ENCODE measurements at places on chromosomes 1 and 21.

DNA sequence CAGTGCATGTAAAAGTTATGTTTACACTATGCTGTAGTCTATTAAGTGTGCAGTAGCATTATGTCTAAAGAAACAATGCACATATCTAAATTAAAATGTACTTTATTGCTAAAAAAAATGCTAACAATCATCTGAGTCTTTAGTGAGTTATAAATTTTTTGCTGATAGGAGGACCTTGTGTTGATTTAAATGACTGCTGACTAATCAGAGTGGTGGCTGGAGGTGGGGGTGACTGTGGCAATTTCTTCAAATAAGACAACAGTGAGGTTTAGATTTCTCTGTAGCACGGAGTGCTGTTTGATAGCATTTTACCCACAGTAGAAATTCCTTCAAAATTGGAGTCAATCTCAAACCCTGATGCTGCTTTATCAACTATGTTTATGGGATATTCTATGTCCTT lies 37.0 kb downstream of the HS2ST1 start:
- no peak for DNase-seq

DNA sequence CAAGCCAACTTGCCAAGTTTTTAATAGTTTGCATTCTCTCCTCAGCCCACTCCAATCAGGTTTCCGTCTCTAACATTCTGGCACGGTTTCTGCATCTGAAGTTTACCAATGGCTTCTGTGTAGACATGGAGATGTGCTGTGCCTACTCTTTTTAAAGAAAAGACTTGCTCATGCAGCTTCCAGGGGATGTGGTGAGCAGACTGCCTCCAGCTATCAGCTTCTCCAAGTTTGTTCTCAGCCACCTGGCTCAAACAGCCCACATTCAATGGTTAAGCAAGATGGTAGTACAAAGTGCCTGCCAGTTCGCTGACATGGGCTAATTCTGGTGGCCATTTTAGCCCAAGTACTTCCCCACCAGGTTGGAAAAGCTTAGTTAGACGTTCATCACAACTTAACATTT lies 465.3 kb downstream of the NEGR1 start:
- DNase-seq: no peak

GRCh38 chr1:158149175-158149574 lies 31.5 kb upstream of the CD1D start:
- DNase-seq: no peak

GRCh38 chr1:15749399-15750291 lies 7.3 kb downstream of the TMEM82 start:
- no peak for DNase-seq

- no peak for DNase-seq
Measured at GRCh38 chr1:243416495-243416894, 160.7 kb downstream of the SDCCAG8 start.

DNA sequence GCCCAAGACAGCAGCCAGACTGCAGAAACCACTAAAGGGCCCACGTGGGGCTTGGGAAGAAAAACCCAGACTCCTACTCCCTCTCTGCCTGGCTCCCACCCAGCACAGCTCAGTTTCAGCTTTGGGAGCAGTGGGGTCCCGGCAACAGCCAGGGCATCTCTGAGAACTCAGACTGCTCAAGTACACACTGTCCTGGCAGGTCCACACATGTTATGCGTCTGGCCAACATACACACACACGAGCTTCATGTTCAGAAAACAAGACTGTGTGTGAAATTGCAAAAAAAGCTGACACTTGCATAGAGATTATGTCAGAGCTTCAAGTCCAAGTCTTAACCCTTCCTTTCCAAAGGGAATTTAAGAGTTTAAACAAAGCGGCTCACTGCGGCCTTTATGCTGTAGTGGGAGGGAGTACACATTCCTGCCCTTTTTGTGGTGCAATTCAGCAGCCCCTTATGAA lies 136.6 kb upstream of the CD34 start:
- DNase-seq: peak; percentile 56

DNA sequence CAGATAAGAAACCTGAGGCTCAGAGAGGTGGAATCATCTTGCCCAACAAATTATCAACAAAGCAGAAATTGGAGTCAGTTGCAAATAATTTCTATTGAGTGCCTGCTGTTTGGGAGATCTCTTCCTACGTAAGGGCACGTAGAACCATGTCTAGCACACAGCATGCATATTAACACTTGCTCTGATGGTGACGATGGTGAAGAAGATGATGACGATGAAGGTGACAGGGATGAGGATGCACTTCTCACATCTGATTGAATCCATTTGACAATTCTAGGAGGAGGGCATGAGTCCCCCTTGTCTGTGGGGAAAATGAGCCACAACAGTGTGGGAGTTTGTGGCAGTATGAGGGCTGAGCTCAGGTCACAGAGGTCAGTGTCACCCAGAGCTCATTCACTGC lies 183.6 kb downstream of the HIVEP3 start:
- DNase-seq: no peak

DNA sequence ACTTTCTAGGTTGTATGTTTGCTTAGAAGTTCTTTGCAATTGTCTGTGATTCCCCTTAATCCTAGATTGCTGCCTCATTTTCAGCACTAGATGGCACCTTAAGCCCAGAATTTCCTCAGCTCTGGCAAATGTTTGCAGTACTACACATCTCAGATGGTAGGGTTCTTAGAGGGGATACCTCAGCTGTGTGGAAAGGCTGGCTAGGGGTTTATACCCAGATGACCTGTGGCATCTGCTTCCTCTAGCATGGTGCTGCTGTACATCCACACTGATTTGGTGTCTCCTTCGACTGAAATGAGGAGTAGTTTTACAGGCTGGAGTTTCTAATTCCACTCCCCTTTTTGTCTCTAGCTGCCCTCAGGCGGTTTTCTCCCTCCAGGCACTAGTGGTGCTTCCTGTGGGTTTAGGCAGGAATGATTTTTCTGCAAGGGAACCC lies 23.5 kb downstream of the ASB17 start:
- peak; percentile 26 for DNase-seq

DNA sequence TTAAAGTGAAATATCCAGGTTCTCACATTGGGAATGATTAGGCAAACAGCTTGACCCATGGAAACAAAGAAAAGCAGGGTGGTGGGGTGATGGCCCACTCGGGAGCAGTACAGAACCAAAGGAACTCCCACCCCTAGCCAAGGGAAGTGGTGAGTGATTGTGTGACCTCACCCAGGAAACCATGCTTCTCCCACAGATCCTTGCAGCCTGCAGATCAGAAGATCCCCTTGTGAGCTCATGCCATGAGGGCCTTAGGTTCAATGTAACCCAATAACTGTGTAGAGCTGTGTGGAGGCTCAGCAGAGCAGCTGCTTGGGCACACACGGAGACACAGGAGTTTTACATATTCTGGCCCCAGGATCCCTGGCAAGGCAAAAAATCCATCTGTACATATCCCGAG lies 311.8 kb upstream of the DPYD start:
- no peak for DNase-seq

GRCh38 chr21:35424122-35424521 lies 375.0 kb upstream of the RUNX1 start:
- DNase-seq: no peak

DNA sequence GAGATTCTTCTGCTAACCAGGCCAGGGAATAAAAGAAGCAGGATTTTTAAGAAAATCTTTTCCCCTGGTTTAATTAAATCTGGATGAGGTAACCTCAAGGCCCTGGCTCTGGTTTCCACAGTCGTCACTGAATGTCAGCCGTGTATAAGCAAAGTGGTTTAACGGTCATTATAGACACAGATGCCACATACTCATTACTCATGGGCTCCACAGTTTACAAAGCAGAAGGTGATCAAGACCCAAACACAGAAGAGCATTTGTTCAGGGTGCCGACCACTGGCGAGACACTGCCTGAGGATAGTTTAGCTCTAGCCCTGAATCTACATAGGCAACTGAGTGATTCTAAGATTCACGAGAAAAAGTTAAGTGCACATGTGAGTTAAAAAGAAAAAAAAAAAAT lies 27.8 kb upstream of the RAP1GAP start:
- DNase-seq: no peak

- DNase-seq: no peak
Measured at GRCh38 chr1:246106342-246106763, 400.7 kb downstream of the SMYD3 start.

DNA sequence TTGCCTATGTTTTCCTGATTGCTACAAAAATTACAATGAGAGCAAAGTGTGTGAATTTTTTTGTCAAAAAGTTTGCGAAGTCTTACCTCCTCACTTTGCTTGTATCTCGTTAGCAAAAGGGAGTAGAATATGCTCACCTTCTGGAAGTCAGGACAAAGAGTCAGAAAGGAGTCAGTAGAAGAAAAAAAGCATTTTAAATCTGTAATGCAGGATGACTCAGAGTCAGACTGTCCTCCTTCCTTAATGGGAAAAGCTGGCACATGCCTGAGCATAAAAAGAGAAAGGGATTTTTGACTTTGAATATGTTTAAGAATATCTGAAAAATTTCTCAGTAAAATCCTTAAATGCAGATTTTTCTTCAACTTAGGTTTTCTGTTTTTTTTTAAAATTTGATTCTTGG lies 14.2 kb upstream of the VN1R5 start:
- DNase-seq: no peak

- no peak for DNase-seq
Measured at GRCh38 chr1:86861424-86861823, 52.5 kb downstream of the SELENOF start.

DNA sequence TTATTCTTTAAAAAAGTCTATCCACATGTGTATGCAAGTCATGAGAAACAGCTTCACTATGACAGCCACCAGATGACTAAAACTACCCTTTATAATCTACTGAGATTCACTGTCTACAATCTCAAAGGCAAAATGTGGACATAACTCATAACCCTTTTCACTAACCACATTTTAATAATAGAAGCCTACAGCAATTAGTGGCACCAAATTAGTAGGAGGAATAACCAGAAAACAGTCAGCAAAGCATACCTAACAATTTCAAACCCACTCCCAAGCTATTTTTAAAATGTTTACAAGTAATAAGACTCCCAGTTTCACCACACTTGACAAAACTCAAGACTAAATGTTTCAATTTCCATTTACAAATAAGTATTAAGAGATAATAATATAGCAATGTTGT lies 442.9 kb downstream of the PTPRC start:
- DNase-seq: no peak

GRCh38 chr1:34827341-34827941 lies 32.1 kb downstream of the SMIM12 start:
- DNase-seq: no peak

DNA sequence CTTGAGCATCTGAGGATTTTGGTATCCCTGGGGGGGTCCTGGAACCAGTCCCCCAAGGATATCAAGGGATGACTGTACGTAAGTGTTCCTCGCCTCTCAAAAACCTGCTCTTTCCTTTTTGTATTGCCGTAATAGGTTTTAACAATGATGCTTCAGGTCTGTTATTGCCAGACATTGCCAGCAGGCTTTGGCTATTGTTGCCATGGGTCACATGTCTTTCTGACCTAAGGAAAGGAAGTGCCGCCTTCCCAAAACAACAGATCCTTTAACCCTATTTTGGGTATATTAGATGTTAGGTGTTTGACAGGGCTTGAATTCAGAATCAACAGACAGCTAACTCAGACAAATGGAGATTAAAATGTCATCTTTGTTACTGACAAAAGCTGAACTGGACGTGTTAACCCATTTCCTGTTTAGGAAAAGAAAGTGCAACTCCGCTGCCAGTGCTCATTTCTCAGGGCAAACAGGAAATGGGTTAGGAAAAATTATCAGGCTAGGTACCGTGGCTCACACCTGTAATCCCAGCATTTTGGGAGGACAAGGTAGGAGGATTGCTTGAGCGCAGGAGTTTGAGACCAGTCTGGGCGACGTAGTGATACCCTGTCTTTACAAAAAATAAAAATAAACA lies 12.4 kb upstream of the PRPF38B start:
- no peak for DNase-seq

DNA sequence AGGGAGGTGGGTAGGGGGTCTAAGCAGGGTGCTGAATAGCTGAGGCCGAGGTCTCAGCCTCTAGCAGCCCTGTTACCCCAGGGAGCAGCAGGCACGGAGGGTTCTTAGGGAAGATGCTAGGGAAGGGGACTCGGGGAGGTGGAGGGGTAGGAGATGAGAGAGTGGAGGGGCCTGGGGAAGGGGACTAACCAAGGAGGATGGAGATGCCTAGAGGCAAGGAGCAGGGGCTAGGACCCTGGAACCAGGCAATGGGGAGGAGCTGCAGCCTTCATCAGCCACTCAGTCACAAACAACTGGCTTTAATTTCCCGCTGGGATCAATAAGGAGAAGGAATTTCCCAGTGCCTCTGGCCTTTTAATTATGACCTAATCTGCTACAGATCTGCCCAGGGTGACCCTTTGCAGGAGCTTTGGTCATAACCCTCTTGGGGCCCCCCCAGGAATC lies 2.9 kb upstream of the CRABP2 start:
- no peak for DNase-seq

- DNase-seq: no peak
Measured at GRCh38 chr1:61461406-61462384, 263.2 kb downstream of the TM2D1 start.

DNA sequence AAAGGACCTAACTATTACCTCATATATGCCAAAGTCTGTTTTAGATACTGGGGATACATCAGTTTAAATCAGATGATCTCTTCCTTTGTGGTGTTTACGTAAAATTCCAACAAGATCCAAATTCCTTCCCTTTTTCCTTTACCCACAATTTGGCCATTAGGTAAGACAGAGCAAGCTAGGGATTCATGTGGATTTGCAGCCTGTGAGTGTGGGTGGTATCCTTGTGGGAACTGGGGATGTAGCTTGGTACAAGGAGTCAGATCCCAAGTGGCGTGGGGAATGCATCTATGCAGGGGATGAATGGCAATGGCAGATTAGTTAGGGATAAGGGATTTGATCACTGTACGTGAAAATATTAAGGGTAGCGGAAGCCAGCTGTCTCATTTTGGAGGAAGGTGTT lies 9.8 kb upstream of the STRIP1 start:
- no peak for DNase-seq

DNA sequence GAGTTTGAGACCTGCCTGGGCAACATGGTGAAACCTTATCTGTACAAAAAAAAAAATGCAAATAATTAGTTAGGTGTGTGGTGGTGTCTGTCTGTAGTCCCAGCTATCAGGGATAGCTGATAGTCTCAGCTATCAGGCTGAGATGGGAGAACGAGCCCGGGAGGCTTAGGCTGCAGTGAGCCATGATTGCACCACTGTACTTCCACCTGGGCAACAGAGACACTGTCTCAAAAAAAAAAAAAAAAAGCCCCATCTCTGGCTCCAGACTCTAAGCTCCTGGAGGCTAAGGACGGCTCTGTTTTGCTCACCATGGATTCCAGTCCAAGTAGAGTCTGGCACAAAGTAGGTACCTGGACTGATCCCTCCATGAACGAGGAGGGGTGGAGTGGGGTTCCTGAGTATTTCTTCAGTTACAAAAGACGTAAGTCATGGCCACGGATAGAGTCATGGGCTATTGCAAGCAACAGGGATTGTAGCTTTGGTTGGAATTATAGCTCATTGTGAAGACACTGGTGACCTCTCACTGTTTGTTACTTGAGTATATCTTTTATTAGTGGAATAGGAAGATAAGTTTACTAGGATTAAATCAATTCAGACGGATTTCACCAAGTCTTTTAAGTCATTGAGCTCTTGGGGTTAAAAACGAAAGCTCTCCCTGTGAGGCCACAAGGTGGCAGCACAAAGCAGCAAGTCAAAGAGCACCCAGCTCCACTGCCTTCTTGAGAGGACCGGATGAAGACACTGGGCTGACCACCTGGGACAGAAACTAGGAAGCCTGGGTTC lies 35.6 kb upstream of the TMEM61 start:
- DNase-seq: peak; percentile 72

GRCh38 chr1:6688001-6688400 lies 13.6 kb downstream of the DNAJC11 start:
- no peak for DNase-seq

GRCh38 chr21:46048926-46049889 lies 48.7 kb upstream of the COL6A2 start:
- no peak for DNase-seq
